Hematopoietic multipotent progenitor cell (in vitro differentiated cells): ENCODE measurements at places on chromosomes 7 and 10. TPM values are rescaled to one million over a fixed set of nuclear protein-coding genes. Genes with fewer than 3 reads are reported as not detected.

DNA sequence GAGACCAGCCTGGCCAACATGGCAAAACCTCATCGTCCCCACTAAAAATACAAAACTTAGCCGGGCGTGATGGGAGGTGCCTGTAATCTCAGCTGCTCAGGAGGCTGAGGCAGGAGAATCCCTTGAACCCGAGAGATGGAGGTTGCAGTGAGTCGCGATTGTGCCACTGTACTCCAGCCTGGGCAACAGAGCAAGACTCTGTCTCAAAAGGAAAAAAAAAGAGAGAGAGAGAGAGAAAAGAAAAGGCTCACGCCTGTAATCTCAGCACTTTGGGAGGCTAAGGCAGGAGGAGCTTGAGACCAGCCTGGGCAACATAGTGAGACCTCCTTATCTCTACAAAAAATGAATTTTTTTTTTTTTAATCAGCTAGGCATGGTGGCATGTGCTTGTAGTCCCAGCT, 157.6 kb downstream of the CUX1 start:
- no peak for DNase-seq

- no peak for DNase-seq
Observed at GRCh38 chr7:45401155-45401554, 173.0 kb upstream of the ADCY1 start.

DNA sequence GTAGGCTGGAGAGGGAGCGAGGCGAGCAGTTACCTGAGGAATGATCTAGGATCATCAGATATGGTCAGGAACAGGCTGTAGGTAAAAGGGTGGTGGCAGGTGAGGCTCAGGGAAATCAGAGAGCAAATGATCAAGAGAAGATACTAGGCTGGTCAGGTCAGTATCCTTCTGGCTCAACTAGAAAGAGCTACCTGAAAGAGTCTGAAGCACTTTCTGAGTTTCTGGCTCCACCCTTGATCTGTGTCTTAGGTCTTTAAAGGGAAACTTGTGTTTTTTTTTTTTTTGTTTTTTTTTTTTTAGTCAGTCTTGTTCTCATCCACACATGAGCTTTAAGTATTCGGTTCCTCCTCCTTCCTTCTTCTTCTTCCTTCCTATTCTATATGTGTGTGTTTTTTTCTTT, 10.5 kb downstream of the ADAM22 start:
- no peak for DNase-seq

- no peak for DNase-seq
Observed at GRCh38 chr10:7969623-7970022, 84.9 kb upstream of the GATA3 start.

DNA sequence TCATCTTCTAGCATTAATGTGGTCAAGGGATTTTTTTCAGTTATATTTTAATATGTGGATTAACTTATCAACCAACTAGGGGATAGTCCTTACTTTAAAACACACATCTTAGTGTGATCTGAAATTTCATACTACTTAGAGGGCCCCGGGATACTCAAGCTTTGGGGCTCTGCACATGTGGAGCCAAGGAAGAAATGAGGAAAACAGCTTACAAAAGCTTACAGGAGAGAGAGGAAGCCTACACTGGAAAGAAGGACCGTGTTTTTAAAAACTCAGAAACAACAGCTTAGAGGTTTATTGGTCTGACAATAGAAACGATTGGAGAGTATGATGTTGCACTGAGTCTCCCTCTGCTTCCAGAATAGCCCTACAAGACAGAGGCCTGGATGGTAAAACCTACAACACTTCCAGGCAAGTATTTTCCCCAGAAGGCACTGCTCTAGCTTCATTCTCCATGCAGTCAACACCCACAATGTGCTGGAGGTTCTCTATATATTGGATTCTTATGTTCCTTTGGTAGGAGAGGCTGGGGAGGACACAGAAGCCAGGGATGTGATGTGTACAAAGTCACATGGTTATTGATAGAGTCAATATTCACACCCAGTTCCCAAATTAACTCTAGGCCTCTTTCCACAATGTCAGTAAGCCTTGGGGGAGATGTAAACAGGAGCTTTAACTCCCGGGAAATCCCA, 47.3 kb downstream of the JCAD start:
- no peak for DNase-seq

DNA sequence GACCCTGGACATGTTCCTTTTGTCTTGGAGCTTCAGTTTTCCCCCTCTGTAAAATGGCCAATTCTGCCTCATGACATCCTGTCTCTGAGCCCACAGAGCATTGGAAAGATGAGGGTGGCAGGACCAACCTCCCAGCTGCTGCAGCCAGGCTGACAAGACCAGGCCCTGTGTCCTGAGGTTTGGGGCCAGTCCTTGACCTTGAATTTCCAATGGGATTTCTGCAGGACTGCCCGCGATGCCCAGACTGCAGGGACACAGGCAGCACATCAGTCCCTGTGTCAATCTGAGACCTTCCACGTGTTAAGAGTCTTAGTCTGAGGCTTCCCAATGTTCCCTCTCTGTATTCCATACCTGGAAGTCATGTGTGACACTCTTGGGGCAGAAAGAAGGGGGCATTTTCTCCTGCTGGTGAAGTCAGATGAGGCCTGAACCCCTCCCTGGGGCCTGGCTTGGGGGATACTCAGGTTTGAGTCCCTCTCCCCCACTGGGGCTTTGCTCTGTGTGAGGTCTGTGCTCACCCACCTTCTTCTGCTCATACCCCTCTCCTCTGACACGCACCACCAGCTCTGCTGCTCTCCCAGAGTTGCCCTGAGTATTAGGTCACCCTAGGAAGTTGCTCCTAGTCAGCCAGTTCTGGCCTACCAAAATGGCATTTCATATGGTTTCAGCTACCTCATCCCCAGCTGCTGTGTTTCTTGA, 79.2 kb downstream of the ADCY1 start:
- no peak for DNase-seq

GRCh38 chr7:158264881-158265742, 322.5 kb downstream of the PTPRN2 start:
- DNase-seq: no peak

GRCh38 chr10:60420991-60421894, 31.6 kb upstream of the ANK3 start:
- DNase-seq: no peak

GRCh38 chr7:32587411-32587948, 92.2 kb downstream of the AVL9 start:
- no peak for DNase-seq

DNA sequence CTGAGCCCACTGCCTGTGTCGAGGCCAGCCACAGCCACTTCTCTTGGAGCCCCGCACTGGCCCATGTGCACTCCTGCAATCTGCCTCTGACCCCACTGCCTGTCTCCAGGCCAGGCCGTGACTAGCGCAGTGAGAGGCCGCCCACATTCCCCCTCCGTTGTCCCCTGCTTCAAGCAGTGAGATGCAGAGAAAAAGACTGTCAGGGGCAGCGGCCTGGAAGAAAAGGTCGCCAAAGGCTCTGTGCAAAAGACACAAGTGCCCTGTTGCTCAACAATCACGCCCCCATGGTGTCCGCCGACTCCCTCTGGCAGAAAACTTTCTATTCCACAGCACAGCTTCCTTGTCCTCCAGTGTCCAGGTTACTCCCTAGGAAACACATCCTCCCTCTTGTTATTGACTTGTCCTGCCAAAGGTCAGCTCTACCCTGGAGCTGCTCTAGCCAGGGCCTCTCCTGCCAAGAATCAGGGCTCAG, 9.9 kb downstream of the FAM131B start:
- no peak for DNase-seq

DNA sequence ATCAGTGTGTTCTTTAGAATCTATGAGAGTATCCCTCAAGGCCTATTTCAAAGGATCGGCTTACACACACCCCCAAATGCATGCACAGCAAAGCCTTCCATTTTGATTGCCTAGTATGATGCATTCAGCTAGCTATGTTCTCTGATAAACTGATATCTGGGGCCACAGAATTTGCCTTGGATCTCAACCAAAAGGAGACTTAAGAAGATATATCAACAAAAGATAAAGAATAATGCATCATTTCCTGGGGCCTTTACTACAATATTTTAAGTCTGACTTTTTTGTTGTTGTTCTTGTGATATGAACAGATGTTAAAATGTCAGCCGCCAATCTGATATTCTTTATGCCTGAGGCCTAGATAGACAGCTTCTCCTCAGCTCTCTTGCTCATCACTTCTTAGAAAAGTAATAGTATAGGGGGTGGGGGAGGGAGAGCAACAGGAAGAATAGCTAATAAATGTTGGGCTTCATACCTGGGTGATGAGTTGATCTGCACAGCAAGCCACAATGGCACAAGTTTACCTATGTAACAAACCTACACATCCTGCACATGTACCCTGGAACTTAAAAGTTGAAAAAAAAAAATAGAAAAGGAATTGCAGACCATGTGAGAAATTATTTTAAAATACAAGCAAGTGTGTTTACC, 792.9 kb upstream of the GHITM start:
- DNase-seq: no peak

DNA sequence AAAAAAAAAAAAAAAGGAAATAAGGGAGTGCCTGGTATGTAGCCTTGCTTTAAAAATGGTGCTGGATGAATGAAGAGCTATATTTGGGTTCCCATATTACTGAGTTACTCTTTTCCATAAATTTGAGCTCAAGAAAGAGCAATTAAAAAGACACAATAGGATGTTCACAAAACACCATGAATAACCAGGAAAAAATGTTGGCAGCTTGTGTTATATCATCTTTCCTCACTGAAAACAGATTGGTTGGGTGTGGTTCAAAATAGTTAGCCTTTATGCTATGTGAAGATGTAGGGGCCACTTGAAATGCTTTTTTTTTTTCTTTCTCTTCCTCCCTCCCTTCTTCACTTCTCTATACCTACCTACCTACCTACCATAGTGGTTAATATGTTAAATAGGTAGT, 256.9 kb downstream of the STK31 start:
- DNase-seq: no peak

- DNase-seq: no peak
Observed at GRCh38 chr7:26657206-26657641, 207.2 kb downstream of the SKAP2 start.

DNA sequence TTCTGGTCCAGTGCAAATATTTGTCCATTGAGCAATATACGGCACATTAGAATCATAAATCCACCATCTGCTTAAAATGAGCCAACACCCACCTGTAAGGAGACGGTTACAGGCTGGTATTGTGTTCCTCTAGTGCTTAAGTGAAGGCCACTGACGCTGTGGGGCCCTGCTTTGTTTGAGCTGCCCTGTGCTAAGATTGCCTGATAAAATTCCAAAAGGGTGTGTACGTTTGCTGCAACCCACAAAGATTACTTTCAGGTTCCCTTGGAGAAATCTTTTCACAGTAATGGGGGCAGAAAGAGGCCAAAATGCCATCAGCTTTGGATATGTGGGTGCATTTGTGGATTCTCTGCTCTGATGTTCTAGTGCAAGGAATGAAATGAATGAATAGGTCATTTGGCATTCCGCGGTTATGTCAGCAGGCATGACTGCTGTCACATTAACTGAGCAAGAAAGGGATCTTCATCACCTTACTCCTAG, 34.4 kb downstream of the AGR3 start:
- DNase-seq: no peak

DNA sequence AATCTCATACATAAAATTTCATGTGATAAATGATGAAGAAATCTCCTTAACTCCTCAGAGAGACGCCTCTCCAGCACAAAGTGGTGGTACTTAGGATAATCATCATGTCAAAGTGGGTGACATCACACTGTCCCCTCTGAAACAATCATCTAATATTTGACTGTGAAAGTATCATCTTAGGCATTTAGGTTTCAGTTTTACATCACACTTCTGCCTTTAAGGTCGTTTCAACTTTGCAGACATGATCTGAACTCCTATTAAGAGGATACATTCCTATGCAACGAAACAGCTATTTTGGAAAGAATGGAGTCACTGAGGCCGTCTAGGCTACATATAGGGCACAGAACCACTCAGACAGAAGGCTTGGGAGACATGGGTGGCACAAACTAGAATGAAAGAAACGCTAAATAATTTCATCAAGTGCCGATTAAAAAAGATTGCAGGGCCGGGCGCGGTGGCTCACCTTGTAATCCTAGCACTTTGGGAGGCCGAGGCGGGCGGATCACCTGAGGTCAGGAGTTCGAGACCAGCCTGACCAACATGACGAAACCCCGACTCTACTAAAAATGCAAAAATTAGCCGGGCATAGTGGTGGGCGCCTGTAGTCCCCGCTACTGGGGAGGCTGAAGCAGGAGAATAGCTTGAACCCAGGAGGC, 2.0 kb downstream of the VOPP1 start:
- DNase-seq: no peak

DNA sequence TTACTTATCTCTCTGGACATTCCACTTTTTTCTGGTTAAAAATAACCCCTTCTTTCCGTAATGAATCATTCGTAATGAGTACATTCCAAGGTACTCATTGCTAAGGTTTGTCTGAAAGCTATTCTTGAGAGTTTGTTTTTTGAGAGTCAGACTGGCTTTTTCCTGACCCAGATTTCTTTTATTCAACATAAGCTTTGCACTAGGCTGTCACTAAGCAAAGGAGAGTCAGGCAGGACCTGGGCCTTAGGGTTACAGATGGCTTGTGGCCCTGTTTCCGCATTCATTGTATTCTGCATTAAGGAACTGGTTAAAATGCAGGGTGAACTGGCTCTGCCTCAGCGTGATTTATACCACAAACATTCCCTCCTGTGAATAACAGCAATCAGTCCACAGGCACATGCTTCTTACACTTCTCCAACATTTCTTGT, 84.1 kb downstream of the POM121L12 start:
- DNase-seq: no peak

DNA sequence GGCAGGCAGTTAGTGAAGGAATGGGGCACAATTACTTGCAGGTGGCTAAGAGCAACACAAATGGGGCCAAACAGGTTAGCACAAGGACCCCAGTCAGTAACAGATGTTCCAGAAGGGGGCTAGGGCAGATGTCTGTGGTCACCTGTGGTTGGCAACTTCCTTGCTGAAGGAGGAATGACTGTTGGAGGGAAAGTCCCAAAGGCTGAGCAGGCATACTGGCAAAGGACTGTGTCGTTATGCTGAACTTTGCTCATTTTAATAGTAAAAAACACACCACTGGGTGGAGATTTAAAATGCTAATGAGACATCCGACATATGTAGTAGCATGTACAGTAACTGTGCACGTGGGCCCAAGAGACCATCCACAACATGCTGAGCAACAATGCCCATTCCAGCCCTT, 511.6 kb downstream of the CALN1 start:
- DNase-seq: no peak

GRCh38 chr10:72483471-72483870, 128.8 kb upstream of the DNAJB12 start:
- DNase-seq: no peak

Gene CCNY
- 53.3 TPM for total RNA-seq

Gene UCMA
- total RNA-seq: not detected

Gene CYP3A7
- not detected for total RNA-seq

Gene PIK3CG
- 51.2 TPM for total RNA-seq

Gene NUTM2A
- total RNA-seq: 1.1 TPM

Gene PLAU
- 10.8 TPM for total RNA-seq

Gene MYOZ1
- total RNA-seq: not detected
